ENCODE measurements at places on chromosomes 5 and 9.

DNA sequence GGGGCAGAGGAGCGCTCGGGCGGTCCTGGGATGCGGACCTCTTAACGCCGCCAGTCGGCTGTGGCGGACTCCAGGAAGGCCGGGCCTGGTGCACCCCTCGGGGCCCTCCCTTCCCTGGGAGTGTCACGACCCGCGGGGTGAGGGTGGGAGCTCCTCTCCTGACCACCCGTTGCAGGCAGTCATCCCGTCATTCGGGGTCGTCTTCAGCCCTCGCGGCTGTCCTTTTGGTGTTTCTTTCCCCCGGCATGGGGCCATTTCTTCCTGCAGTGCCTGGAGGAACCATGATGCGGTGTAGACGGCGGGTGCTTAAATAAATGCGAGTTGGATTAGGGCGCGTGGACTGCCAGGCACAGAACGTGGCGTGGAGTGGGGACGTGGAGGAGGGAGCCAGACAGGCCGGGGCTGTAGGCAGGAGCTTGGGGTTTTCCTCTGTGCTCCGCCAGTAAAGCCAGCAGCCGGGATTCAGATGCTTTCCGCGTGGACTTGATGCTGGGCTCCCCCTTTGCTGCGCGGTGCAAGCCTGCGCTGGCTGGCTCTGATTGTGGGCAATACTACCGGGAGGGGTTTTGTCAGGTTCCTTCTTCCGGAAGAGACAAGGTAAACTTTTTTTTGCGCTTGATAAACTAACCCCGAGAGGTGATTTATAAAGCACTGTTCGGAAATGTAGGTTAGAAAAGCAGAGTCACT lies 868 bp downstream of the KDM4C start:
- peak; percentile 70 for DNase-seq

- no peak for DNase-seq
Observed at GRCh38 chr5:29984156-29984540, 1209.3 kb upstream of the CDH6 start.

DNA sequence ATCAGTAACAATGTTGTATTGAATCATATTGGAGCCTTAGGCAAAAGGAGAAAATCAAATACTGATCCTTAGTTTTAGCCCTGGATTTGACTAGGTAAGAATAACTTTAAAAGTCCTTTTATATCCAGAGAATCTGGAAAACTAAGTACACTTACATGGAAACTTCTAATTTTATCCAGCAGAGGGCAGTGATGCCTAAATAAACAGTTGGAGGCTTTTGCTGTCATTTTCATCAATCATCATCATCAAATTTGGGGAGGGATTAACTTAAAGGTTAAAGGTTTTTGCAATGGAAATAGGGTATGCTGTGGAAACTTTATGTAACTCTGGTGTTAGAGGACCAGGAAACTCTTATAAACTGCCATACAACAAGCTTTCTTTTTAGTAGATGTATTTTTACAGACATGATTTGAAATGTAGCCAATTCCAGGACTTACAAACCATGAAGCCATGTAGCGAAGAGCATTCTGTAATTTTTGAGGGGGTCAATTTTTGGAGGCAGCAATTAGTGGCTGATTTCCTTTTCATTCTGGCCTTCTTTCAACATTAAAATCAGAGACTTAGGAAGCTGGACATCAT lies 112.7 kb downstream of the OSTF1 start:
- DNase-seq, result no peak

DNA sequence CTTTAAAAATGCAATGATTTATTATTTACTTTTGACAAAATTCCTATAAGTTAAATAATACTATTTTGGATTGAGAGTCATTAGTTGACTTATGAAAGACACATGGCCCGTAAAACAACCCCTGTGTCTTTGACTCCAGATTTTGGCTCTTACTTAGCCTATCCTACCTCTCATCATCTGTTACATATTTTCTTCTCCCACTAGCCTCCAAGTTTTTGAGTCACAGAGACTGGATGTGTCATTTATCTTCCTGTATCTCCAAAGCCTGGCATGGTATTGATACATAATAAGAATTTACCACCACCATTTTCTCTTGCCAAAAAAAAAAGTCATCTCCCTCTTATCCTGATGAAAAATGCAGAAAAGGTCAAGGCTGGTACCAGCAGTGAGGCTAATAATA lies 99.9 kb downstream of the GABRB2 start:
- no peak for DNase-seq

GRCh38 chr5:52925001-52925400 lies 64.2 kb upstream of the ITGA2 start:
- no peak for DNase-seq

- DNase-seq, result no peak
Observed at GRCh38 chr9:9392755-9393154, 1220.0 kb downstream of the PTPRD start.

DNA sequence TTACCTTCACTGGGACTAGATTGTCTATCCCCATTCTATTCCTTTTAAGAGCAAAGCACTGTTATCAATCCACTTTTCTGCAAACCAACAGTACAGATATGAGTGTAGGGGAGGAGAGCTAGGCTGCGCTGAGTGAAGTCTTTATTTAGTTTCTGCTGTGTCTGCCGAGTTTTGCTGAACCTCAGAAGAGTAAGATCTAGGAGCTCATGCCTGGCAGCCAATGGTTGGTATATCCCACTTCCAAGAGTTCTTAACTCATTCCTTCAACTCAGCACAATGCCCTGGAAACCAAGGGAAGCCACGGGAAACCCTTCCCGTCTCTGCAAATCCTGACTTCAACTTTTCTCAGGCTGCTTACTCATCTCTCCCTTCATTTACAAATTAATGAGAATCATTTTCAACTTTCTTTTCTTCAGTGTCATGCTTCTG lies 58.0 kb upstream of the JAK2 start:
- no peak for DNase-seq

DNA sequence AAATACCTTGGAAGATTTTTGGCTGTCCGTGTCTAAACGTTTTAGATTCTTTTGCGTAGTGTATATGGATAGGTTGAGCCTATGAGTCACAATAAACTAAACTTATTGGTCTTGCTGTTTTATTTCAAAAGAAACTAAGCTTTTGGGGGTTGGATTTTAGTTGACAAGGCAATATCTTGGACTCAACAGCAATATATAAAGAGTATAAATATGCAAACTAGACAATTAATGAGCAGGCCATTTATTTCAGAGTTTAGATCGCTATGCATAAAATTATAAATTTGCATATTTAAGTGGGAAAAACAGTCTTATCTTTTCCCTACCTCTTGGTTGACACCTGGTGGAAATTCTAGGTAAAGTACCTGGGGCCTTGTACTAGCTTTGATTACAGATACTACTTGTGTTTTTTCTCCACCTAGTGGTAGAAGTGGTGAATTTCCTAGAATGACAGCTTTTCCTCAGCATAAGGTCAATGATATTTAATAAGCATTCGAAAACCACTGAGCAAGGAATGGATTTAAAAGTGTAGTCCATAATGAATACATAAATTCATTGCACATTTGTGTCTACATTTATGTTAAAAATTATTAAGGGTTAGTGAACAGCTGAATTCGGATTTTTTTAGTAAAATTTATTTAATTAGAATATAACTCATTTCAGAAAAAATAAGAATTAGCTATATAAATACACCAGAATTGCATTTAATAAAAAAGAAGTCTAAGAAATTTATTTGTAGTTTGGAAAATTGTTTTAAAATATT lies 1.7 kb upstream of the ARRDC3 start:
- DNase-seq, result no peak

DNA sequence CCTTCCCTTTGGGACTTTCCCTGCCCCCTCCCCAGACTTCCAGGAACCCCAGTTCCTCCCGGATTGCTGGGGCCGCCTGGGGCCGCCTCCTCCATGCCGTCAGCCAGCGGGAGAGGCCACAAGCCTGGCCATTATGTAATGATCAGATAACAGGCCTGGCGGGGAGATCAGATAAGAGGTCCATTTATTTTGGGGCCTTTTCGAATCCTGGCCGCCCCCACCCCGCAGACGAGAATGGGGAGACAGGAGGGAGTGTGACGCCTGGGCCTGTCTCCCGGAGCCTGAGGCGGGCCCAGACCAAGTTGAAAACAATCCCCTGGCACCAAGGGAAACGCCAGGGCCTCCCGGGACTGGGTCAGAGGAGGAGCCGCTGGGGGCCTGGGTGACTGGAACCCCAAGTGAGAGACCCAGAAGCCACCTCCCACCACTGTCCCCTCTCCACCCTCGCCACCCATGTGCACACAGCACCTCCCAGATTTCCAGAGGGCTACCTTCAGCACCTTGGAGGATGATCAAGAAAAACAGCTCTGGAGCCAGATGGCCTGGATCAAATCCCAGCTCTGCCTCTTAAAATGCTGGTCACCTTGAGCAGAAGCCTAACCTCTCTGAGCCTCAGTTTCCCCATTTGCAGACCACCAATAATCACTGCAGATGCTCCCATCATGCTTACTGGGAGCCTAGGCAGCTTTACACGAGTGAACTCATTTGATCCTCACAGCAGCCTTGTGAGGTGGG lies 7.8 kb downstream of the ENG start:
- no peak for DNase-seq

GRCh38 chr5:153081385-153081784 lies 409.1 kb upstream of the GRIA1 start:
- no peak for DNase-seq

DNA sequence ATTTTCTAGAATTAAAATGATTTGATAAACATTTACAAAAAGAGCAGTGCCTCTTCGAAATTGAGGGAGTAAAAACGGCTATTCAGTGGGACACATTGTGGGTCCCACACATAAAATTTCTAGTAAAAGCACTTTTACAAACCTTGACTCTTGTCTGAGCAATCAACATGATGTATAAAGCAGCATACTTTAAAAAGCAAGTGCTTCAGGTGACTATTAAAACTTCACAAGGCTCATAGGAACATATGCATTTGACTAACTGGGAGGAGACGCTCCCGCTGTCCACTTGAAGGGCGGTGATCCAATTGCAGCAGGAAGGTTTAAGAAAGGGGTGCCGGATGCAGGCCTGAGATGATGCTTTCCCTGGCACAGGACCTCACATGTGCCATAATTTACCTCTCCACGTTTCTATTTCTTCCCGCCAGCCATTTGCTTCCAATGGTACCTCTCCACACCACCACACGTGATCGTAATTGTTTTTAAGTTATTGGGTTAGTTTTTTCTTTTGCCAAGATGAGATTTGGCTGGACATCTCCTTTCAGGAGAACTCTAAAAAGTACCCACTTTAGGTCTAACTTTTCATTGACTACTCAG lies 1.8 kb downstream of the MCTP1 start:
- no peak for DNase-seq

- DNase-seq, result no peak
Observed at GRCh38 chr9:10112798-10113197, 500.0 kb downstream of the PTPRD start.

GRCh38 chr9:115758441-115758840 lies 395.1 kb upstream of the PAPPA start:
- no peak for DNase-seq

DNA sequence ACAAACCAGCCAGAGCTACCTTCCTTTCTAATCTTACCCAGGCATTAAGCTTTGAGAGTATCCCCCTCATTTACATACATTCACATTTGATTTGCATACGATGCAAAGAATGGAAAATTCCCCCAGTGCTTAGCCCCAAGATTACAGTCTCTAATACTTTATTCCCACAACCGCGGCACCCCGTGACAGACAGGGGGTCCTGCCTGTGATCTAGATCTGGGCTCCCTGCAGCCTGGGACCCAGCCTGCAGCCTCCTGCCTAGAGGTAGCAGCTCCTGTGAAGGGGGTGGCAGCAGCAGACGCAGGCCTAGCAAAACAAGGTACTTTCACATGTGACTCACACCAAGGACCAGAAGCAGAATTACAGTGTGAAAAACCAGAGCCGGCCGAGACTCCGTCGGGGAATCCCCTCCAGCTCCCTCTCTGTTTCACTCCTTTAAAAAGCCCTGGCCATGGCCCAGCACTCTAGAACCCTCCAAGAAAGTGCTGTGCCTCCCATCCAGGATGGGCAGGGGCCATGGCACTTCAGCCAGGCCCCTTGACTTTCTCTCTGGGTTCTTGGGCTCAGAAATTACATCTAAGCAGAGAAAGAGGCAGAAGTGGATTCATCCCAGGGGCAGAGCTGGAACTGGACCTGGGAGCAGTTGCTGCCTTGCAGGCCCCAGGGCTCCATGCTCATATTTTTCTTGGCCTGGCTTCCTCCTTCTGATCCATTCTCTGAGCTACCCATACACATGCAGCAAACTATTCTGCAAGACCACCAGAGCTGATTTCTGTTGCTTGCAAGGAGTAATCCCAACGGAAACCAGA lies 14.0 kb upstream of the TCF7 start:
- peak; percentile 85 for DNase-seq

- DNase-seq, result no peak
Observed at GRCh38 chr5:3348576-3349535, 246.8 kb upstream of the IRX1 start.

GRCh38 chr5:6729386-6730310 lies 16.4 kb downstream of the TENT4A start:
- DNase-seq, result peak; percentile 45

- no peak for DNase-seq
Observed at GRCh38 chr5:125484742-125485641, 738.6 kb upstream of the ZNF608 start.

GRCh38 chr5:79229357-79230174 lies 6.4 kb upstream of the JMY start:
- DNase-seq, result peak; percentile 29

DNA sequence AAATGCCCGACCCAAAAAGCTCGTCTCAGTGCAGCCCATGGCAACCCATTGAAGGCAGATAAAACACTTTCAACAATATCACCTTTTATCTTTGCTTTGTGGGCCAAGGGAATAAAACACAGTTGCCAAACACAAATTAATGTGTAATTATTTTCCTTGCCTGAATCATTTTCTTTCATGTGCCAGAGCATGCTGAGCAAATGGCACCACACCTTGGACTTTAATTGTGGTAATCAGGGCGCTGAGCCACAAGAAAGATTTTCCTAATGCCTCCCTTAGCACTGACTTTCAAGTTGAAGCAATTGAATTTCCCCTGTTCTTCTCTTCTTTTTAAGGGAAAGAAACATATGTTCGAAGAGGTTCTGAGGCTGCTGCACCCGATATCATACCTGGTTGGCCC lies 297.1 kb upstream of the MSX2 start:
- DNase-seq, result no peak

DNA sequence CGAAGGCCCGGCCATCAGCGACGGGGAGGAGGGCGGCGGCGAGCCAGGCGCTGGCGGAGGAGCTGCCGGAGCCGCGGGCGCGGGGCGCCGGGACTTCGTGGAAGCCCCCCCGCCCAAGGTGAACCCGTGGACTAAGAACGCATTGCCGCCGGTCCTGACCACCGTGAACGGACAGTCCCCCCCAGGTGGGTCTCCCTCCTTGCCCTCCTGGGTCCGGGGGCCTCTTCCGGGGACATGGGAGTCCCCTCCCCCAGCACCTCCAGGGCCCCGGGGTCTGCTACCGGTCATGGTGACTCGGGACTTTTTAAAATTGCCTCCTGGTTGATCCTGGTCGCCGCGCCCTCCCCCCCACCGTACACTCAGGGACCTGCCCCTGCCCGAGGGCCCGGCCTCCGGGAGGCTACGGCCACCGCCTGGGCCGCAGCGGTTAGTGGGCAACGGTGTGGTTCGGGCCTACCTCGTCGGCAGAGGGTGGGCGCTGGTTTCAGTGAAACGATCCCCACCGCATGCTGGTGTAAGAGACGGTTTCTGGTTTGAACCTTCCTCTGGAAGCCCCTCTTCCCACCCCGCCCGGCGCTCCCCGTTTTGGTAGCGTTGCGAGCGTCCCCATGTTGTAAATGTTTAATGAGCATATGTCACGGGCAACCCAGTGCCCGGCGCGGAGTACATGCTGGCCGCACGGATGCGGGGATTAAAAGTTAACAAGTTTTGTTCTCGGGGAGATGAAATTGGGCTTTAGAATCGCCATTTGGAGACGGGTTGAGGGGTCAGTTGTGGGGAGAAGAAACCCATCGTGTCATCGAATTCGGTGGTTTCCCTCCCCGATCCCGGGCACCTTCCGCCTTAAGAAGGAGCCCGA lies 1.1 kb downstream of the LARP1 start:
- DNase-seq, result peak; percentile 69

All from activated T-cell treated with anti-CD3 and anti-CD28 coated beads, Interleukin-2, amount 50 U/mL, for 48 hours (primary cell).